MV-4-11 (cell line): ENCODE measurements at places on chromosomes 12 and 14.

- DNase-seq = peak; percentile 68
Observed at GRCh38 chr14:101721951-101722661, 39.4 kb upstream of the PPP2R5C start.

DNA sequence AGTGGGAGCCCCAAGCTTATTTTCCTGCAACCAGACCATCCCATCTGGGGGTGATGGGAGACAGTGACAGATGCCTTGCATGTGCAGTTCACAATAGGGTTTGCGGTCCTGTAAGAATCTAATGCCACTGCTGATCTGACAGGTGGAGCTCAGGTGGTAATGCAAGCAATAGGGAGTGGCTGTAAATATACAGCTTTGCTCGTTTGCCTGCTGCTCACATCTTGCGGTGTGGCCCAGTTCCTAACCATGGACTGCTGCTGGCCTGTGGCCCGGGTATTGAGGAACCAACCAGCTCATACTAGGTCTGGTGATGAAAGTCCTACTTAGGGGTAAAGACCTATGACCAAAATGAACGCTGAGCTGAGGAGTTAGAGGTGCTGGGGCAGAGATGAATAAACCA lies 36.1 kb upstream of the CCDC88C start:
- DNase-seq = peak; percentile 9

DNA sequence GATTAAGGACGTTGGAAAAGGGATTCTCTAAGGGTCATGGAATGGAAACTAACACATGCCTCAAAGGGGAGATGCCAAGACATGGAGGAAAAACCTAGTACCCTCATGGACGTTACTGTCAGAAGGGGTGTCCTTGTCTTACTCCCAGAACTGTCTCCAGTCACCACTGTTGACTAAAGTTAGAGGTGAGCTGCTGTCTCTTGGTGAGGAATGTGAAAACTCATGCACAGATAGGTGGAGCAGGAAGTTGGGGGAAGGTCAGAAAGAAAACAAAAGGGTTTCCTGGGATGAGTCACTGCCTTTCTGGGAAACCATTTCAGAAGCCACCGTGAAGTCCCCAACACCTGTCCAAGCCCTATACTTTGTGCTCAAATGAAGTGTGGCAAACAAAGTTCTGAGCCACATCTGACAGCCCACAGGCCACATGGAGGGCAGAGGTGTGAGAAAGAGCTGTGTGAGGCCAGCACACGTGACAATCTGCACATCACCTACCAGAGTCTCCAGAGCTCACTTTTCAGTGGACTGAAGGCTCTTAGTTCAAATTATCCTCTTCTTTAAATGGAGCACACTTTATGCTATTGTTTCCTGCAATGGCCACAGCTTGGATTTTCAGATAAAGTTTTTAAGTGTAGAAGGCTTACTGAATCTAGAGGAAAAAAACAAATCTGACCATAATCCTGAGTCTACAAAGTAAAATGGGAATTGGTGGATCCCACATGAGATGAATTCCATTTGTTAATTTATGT lies 92.9 kb upstream of the EGLN3 start:
- DNase-seq = no peak

DNA sequence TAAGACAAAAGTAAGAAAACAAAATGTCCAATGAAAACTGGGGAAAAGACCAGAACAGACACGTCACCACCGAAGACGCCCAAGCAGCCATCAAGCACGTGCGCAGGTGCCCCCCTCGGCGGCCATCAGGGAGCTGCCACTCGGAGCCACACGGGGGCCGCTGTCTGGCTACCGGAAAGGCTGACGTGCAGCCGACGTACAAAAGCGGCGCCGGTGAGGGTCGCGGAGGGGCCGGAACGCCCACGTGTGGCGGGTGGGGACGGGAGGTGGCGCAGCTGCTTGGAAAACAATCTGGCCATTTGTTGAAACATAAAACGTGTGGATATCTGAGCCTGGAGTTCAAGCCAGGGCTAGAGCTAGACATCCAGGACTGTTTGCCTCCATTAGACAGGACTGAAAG lies 60.7 kb downstream of the GALNT9 start:
- no peak for DNase-seq

- no peak for DNase-seq
Observed at GRCh38 chr14:72638021-72638420, 255.9 kb downstream of the DPF3 start.

DNA sequence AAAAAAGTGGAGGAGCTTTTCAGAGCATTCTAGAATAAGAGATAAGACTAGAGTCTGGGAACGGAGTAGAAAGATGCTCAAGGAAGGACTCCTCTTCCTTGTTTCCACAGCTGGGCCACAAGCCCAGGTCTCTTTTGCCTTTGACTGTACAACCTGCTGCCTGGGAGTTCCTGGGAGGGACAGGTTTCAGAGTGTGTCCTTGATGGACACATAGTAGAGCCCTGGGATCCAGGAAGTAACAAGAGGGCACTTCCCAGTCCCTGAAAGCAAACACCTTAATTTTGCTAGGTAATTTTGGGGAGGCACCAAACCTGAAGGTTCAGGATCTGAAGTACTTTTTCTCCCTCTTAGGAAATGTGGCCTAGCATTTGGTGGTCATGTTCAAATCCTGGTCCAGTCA lies 44.4 kb downstream of the CHST11 start:
- DNase-seq = no peak

GRCh38 chr12:48789858-48790326 lies 1.0 kb upstream of the ADCY6 start:
- no peak for DNase-seq

DNA sequence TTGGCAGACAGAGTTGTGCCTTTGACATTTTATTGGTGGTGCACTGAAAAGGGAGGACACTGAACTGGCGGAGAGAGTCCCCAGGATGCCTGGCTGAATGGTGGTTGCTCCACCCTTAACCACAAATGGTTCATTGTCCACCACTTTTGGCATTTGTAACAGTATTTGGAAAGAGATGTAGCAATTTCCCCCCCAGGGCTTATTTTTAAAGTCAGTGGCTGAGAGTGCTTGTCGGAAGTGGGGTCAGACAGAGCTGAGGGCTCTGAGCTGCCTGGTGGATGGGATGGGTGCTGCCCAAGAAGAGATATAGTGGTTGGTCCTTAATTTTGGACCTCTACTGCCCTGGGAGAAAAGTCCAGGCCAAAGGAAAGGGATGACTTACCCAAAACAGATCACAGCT lies 31.5 kb upstream of the FGF6 start:
- peak; percentile 95 for DNase-seq

- no peak for DNase-seq
Observed at GRCh38 chr14:93953739-93954515, 22.4 kb downstream of the ASB2 start.

- no peak for DNase-seq
Observed at GRCh38 chr12:3269594-3269993, 192.4 kb downstream of the TSPAN9 start.

DNA sequence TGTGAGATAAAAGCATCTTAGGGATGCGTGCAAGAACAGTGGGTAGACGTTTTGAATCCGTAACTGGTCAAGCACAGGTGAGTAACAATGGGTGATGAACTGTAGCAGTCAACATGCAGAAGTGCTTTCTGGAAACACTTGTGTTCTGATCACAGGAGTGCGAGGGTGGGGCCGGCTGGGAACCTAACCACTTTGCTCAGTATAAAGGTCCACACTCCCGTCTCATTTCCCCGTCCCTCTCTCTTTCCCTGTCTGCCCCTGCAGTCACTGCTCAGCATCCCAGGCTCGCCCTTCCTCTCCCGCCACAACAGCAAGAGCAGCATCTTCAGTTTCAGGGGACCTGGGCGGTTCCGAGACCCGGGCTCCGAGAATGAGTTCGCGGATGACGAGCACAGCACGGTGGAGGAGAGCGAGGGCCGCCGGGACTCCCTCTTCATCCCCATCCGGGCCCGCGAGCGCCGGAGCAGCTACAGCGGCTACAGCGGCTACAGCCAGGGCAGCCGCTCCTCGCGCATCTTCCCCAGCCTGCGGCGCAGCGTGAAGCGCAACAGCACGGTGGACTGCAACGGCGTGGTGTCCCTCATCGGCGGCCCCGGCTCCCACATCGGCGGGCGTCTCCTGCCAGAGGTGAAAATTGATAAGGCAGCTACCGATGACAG lies 127.1 kb downstream of the FIGNL2 start:
- DNase-seq = no peak

DNA sequence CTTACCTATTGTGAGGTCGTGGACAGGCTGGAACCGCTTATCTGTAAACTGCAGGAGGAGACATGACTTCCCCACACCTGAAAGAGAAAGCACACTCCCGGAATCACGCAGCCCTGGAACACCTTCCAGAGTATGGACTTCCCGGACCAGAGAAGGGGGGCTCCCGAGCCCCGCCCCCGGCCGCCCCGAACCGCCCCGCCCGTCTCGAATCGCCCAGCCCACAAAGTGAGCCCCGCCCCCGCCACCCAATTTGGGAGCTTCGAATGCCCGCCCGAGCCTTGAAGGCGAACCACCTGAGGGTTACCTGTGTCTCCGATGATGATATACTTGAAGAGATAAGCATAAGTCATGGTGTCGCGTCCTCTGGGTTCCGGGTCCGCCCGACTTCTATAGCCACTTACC lies 235 bp downstream of the RAB2B start:
- DNase-seq = no peak

DNA sequence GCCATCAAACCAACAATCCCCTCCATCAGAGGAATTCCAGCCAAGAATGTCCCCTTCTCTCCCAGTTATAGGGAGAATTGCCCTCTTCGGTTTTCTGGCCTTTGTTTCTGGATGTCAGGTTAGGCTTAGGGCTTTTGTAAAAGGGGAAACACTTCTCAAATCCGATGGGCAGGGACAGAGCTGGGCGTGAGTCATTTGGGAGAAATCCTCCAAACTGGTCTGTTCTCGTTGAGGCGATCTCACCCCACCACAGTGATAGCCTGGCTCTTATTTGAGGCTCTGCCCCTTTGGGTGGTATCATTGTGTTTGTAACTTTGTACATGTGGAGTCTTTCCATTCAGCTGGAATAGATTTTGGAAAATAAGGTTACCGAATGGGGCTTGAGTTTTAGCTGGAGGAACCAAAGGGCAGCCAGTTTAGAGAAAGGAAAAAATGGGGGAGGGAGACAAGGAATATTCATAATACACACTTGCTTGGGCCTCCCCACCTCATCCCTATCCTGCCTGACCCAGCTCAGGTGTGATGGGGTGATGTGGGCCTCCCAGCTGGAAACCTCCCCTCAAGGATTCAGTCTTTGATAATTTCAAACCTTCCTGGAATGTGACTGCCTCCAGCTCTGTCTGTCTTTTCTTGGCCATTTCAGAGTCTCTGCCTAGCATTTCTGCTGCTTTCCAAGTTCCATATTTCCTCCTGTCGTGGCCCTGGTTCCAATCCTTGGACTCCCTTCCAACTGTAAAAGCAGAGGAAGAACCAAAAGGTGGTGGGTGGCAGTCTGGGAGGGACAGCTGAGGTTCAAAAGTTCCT lies 7.5 kb downstream of the HOXC4 start:
- DNase-seq = no peak

DNA sequence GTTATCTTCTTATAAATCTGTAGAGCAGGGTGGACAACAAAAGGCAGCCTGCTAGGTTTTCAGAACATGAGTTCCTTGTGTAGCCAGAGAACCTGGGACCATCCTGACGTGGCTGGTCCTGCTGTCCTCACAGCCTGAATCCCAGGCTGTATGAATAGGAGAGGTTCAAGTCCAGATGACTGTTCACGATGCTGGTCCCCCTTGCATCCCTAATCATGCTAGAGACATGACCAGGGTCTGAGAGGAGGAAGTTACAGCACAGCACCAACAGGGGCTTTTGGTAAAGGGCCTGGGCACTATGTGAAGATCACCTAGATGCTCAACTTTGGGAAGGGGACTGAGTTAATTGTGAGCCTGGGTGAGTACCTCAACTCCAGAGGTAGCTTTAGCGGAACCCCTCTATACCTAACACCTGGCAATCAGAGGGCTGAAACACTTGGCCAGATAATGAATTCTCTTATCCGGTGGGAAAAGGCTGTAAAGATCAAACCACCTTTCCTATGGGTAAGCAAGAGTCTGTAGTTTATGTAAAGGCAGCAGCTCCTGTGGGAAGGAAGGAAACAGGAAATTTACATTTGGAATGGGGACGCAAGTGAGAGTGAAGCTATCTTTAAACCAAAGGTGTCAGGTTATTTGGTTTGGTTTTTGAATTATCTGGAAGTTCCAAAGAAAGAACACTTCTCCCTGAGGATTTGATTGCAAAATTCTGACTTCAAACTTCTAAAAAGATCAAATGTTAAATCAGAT lies 112.8 kb downstream of the DAD1 start:
- DNase-seq = no peak

GRCh38 chr14:54329082-54329695 lies 67.6 kb upstream of the CDKN3 start:
- peak; percentile 20 for DNase-seq

DNA sequence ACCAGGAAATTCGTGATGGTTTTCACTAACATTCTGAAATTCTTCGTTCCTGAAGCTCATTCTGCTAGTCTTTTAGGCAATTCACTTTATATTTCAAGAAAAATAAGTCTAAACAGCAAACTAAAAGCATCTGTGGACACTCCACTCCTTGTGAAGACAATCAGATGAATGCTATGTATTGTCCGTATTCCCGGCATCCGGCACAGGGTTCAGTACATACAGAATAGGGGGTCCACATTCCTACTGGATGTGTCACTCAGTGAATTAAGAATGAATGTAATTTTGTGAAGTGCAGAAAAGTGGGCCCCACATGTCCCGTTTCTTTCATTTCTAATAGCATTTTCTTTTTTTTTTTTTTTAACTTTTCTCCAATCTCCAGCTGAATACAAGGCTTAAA lies 241.3 kb downstream of the GRIN2B start:
- no peak for DNase-seq

DNA sequence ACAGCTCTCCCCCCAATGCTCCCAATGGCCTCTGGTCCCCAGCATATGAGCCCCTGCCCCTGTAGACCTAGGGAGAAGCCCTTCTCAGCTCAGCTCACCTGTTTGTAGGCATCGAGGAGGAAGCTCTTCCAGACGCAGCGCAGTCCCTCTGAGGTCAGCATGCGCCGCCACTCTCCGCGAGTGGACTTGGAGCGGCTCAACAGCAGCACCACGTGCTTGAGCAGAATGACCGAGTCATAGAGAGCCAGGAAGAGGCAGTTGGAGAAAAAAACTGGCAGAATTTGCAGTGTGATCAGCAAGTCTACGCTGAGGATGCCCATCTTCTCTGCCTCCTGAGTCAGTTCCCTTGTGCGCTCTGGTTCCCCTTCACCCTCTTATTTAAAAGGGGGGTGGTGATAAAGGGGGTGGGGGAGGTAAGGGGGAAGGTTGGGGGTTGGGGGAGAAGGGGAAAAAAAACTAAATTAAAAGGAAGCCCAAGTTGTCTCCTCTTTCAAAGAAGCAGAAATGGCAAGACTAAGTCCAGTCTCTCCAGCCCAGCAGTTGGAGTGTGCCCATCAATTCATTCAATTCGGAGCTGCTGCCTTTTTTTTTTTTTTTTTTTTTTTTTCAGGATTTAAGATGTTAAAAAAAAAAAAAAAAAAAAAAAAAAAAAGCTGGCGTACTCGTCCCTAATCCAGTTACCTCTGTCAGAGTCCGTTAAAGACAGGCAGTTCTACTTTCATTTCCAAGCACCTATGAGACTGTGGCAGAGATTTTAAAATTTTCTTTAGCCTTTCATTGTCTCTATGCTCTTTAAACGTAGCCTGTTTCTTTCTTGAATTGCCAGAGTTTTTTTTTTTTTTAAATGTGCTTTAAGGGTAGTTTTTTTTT lies at the start of gene DIO2:
Gene DIO2, minus strand, starts transcription at position 352 of the 870 bp plus-strand sequence. Its CDS starts 32 bp downstream, at position 320.
- DNase-seq = no peak

DNA sequence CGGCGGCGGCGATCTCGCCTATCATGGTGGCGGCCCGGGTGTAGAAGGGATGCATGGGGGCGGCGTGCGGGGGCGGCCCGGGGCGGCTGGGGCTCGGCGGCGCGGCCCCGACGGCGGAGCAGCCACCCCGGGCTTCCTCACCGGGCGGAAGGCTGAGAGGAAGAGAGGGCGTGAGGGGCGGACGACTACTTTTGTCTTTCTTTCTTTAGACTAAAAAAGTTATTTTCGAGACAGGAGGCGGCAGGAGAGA lies 240 bp downstream of the BTG1 start:
- no peak for DNase-seq
